ENCODE measurements at places on chromosomes 1 and 21.

DNA sequence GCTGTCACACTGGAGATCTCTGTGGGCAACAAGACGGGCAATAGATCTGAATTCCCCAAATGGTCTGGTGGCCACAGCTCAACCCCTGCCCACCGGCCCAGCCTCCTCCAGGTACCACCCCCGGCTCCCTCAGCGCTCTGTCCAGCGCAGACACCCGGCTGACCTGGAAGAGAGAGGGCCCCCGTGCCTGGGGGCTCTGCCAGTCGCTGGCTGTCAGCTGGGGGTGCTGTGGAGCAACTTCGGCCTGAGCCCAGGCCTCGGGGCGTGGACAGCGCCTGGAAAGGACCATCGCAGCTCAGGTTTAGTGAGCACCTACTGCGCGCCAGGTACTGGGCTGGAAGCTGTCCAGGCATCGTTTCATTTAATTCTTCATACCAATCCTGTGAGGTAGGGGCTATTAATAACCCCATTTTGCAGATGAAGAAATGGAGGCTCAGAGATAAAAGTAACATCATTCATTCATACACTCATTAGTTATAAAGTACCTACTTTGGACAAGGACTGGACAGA is 51.0 kb downstream of the AHDC1 start:
- DNase-seq = no peak

GRCh38 chr1:2251786-2252185 is 23.7 kb downstream of the SKI start:
- DNase-seq = no peak

- DNase-seq = no peak
Observed at GRCh38 chr1:33365560-33365997, 44.7 kb upstream of the A3GALT2 start.

GRCh38 chr1:204127597-204128242 is 24.1 kb downstream of the ETNK2 start:
- DNase-seq = peak; percentile 20

GRCh38 chr1:56868761-56869160 is 14.2 kb downstream of the C8A start:
- no peak for DNase-seq

GRCh38 chr1:32388641-32389040 is 5.6 kb downstream of the BSDC1 start:
- DNase-seq = no peak

DNA sequence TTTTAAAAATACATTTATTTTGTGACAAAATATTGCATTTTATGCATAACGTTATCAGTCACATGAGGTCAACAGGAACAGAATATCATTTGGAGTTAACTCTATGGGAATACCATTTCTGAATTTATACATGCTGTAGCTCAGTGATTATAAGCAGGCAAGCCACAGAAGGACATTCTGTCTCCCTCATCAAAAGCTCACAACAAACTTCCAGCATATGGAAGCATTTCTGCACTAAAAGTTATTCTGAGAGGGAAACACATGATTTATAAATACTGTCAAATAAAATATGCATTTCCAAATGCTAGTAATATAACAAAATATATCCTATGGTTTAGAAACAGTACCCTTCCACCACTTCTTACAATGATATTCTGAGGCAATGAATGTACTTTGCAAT is 854.1 kb upstream of the B3GALT2 start:
- no peak for DNase-seq

DNA sequence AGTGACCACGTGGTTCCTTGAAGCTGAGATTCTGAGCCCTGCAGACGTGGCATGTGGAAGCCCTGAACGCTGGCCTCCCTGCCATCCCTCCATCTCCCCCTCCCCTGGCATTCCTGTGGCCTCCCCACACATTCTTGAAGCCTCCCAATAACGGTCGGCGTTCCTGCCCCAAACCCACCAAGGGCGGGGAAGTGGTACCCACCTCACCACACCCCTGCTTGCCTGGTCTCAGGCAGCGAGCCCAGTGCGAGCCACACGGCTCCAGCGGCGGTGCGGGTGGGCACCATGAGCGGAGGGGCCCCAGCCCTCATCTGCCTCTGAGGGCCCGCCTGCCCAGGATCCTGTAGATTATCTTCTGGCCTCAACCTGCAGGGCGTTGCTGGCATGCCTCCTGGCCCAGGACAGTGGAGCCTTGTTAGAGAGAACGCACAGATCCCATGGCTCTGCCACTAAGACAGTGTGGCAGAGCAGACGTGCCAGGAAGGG is 20.6 kb upstream of the PRELP start:
- DNase-seq = no peak

DNA sequence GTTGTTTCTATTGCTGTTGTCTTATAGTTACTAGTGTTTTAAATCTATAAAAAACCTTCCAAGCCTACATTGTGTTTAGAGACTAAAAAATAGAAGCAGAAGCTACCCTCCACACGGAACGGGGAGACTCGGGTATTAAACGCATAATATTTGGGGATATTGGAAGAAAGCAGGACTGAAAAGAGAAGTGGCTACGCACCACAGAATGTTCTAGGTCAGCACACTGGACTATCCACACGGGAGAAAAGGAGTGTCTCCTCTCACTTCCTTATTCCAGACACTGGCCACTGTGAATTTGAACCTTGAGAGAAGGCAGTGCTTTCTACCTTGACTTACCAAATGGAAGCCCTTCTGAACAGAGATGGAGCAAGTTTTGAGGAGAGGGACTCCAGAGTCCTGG is 1.0 kb upstream of the OR10J4 start:
- no peak for DNase-seq

DNA sequence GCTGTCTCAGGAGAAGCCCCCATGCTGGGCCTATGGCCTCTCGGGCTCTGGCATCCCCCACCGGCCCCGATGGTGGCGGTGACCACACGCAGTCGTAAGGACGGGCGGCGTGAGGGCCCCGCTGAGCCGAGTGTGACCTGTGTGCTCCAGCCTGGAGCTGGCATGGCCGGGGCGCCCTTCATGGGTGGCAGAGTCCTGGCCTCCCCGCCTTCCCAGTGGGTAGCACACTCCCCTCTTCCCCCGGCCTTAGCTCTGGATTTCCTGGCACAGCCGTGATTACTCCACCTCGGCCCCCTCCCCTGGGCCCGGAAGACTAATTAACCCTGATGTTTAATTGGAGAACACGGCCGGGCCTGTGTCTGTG is 44.6 kb downstream of the SLX9 start:
- DNase-seq = no peak

DNA sequence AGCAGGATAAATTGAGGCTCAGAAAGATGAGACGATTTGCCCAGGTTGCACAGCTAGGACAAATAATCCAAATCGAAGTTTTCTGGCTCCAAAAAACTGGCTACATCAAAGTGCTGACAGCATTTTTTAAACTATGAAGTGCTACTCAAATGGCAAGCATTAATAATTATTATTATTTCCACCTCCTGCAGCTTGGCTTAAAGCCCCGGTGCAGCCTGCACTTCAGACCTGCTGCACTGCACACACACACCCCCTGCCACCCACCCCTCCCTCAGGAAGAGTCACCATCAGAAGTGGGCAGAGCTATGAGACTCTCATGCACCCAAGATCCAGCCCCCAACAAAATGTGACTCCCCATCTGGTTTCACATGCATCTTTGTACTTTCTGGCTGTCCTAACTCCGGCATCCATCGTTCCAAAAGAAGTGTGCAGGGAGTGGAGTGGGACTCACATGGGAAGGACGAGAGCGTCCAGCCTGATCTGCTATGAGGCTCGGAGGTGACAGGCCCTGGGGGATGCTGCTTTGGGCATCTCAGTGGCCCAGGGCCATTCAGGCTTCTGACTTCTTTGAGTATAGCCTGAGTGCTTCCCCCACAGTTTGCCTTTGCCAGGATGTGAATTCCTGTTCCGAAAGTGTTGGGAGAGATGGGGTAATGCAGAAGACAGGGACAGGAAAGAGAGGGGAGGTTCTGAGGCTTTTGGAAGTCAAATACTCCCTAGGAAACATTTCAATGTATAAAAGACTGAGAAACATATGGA is 65.0 kb upstream of the FAM20B start:
- no peak for DNase-seq

GRCh38 chr1:12172042-12172851 is 5.5 kb downstream of the TNFRSF1B start:
- DNase-seq = no peak

- no peak for DNase-seq
Observed at GRCh38 chr1:10629816-10630571, 155.2 kb downstream of the PEX14 start.

DNA sequence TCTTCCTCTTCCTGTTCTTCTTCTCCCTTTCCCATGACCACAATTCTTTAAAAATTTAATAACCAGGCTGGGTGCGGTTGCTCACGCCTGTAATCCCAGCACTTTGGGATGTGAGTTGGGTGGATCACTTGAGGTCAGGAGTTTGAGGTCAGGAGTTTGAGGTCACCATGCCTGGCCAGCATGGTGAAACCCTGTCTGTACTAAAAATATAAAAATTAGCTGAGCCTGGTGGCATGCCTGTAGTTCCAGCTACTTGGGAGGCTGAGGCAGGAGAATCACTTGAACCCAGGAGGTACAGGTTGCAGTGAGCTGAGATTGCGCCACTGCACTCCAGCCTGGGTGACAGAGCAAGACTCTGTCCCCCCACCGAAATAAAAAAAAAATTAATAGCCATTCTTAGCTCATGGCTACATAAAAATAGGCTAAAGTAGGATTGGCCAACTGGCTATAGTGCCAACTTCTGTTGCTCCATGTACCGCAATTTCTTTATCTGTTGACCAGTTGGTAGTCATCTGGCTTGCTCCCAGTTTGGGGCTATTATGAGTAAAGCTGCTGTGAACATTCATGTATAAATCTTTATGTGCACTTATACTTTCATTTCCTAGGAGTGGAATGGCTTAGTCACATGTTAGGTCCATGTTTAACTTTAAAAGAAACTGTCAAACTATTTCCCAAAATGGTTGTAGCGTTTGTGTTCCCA is 136.3 kb downstream of the PEX14 start:
- DNase-seq = no peak

DNA sequence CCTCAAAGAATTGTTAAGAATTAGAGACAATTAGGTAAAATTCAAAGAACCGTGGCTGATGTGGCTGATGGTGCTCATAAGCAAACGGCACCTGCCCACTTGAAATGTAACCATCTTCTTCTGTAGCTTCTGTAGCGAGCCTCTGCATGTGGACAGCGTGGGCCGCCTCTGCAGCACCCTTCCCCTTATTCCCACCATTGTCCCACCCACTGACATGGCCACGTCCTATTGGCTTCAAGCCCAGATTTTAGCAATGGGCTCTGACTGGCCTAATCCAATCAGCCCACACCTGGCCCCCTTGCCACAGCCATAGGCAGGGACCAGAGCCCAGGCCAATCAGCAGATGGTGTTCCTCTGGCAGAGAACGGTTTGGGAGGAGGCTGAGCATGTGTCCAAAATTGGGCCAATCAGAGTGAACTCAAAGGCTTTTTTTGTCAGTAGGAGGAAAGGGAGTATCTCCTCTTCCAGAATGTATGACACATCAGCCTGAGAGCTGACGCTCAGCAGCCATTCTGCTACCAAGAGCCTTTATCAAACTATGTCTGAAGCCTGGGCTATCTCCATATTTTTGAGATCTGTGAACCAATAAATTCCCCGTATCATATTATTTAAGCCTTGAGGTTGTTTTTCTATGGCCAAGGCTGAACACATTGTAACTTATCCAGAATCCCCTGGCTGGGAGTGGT is 518.5 kb downstream of the SMYD3 start:
- no peak for DNase-seq

GRCh38 chr21:29187944-29188343 is 57.5 kb downstream of the MAP3K7CL start:
- no peak for DNase-seq

GRCh38 chr1:172322219-172323061 is 98.0 kb upstream of the C1orf105 start:
- DNase-seq = no peak

DNA sequence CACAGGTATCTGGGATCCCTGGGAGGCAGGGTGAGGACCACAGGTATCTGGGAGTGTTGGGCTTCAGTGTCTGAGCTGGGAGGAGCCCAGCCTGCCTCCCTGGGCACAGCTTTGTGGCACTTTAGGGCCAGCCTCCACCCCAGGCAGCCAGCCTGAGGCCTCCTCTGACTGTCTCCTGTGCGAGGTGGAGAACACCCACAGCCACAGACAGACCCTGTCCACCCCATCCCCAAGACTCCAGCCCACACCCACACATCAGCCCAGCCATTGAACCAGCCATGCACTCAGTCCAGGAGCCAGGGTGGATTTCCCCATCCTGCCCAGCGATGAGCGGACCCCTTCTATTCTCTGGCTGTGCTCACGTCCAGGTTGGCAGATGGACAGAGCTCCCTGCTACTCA is 21.8 kb upstream of the TNFRSF1B start:
- DNase-seq = no peak

GRCh38 chr1:180311011-180311730 is 81.1 kb downstream of the LHX4 start:
- no peak for DNase-seq

GRCh38 chr1:66981679-66982078 is 56.9 kb downstream of the MIER1 start:
- DNase-seq = peak; percentile 52

DNA sequence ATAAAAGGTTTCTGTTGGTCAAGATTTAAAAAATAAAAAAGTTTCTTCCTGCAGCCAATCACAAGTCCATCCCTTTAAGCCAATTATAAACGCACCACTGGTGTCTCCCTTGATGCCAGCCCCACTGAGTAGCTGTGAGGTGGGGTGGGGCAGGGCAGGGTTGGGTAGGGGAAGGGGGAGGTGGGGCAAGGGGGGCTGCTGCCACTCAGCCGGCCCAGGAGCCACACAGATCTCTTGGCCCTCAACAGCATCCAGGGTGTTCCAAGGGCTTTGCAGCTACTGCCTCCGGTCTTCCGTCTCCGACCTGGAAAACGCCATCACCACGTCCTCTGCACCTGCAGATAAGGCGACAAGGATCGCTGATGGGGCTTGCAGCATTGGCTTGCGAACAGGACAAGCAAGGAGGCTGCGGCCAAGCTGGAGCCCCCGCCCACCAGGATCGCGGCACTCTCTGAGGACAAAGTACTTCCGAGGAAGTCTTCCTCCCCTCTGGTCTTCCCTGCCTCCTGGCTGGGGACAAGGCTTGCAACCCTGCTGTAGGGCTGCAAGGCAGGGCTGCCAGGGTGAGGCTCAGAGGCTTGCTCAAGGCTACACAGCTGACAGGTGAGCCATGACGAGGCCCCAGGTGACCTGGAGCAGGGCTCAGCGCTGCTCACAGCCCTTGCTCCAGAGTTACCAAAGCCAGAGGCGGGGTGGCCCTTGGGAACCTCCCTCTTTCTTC is 26.8 kb upstream of the CLSTN1 start:
- no peak for DNase-seq

- DNase-seq = no peak
Observed at GRCh38 chr1:206792939-206793607, 20.8 kb upstream of the IL10 start.

DNA sequence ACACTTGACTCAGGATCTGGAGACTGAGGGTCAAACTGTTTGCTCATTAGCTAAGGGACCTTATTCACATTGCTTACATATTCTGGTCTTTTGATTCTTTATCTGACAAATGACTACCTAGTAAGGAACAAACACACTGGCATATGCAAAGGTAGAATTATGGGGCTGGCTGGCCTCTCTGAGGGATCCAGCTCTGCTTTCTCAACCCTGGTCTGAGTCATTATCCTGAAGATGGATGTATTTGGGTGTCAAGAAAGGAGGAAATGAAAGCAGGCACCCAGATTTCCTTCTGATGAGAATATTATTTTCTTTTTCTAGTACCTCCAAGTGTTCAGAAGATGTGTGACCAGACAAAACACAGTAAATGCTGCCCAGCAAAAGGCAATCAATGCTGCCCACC is 6.0 kb downstream of the SMCP start:
- no peak for DNase-seq

GRCh38 chr1:5347726-5348125 is 644.5 kb downstream of the NPHP4 start:
- no peak for DNase-seq
